ENCODE measurements at places on chromosomes 16 and 17.

DNA sequence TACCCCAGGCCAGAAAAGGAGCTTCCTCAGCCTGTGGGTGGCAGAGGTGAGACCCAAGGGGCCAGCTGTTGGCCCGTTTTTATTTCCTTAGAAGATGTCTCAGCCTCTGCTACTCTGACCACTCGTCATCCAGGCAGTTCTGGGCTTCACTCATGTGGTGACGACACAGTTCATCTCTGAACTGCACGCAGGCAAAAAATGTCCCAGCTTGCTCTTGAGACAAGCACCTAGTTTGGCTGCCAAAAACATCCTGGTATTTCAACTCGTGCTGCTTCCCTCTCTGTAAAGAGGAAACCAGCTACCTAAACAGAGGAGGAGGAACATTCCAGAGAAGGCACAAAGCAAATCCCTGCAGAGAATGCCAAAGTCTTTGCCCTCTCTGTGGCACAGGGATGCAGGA, 125.7 kb downstream of the XYLT1 start:
- no peak for DNase-seq

GRCh38 chr17:20774472-20775135, 195.1 kb downstream of the CDRT15L2 start:
- DNase-seq, result no peak

DNA sequence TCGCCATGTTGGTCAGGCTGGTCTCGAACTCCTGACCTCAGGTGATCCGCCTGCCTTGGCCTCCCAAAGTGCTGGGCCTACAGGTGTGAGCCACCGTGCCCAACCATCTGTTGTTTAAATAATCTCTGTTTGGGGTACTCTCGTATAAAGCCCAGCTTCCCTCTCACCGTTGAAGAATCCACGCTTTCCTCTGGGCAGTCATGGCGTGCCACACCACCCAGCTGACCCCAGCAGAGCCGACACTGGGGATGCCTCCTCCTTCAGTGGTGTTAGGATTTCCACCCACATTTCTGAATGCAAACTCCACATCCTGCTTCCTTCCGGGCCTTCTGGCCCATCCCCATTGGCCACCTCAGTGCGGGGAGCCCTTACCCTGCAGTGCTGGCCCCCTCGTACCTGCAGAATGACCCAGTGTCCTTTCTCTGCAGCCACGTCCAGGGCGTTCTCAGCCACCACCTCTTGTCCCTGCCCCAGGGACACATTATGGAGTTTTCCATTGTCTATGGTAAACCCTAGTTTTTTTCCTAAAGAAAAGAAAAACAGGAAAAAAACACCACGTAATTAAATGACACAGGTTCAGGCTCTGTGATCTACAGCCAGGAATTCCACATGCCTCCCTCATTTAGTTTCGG, 60.4 kb downstream of the PGS1 start:
- no peak for DNase-seq

- DNase-seq, result no peak
These were observed 10.4 kb downstream of the NME3 start for GRCh38 chr16:1760911-1761310.

DNA sequence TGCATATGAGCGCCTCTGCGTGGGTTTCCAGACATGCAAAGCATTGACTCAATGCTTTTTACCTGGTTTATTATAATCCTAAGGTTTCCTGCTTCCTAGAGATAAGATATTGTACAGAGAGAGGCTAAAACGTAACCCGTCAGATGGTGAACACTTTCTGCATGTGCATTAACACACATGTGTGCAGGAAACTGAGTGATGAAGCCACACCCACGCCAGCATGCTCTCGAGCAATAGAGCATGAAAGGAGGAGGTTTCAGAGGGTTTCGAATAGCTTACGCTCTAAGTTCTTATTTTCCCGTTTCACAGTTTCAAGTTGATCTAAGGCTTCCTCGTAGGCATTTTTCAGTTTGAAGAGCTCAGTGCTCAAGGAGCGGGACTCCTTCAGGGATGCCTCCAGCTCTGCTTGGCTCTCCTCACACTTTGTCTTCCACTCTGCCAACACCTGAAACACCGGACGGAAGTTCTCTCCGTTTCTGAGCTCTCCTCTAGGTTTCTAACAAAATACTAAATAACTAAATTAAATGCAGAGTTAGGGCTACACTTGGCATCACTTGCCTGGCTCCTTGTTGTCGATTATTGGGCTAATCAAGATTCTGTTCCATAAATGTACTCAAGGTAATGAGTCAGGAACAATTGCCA, 23.2 kb downstream of the MYH3 start:
- DNase-seq, result no peak

DNA sequence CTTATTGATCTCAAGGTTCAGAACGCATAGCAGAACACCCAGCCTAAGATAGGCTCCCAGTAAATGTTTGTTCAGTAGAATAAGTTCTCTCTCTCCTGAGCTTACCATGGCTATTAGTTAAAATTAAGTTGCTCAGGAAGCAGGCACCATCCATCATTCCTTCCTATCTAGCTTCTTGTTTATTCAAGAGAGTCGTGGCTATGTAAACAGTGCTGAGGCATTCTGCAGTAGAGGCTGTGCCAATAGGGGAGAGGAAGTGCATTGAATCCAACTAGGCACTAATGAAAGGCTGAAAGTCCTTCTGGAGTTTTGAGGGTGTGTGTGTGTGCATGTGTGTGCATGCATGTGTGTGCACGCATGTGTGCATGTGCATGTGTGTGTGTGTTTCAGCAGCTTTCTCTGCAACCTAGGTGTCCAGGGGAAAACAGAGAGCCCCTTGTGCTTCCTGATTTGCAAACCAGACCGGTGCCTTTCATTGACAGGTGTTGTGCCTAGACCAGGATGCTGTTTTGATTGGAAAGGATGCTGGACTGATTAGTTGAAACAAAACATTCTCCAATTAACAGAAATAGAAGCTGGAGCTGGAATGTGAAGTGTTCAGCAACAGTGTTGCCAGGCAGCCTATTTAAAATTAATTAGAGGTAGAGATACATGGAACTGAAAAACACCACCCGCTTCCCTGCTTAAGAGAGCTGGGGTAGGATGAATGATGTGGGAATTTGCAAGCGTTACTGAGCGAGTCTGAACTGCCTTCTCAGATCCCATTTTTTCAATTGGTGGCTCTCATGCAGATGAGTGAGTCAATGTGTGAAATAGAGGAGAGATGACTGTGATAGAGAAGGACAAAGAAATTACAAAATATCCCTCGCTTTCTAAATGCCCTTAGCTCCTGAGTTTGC, 103.3 kb upstream of the CLEC3A start:
- DNase-seq, result no peak

DNA sequence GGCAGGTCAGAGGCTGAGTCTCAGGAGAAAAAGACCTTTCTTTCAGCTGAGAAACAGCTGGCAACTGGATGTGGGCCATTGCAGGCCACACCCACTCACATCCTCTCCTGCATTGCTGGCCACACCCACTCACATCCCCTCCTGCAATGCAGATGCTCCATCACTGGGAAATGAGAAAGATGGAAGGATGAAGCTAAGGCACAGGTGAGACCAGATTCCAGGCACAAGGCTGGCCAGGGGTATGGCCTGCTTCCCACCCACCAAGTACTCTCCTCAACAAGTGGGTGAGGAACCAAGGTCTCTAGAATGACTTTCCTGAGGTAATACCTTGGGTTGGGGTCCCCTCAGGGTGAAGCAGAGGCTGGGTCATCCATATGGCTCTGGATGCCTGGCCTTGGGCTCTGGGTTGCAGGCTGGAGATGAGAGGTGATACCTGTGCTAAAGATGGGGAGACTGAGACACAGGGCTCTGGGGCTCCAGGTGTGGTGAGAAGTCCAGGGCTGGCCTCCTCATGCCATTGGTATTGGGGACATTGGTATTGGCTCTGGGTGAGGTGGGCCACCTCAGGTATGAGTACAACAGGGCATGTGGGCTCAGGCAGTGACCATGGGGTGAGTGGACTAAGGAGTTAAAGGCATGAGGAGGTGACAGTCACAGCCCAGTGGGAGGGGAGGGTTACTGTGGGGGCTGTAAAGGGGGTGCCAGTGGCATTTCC, 1726.8 kb downstream of the TP53TG3F start:
- no peak for DNase-seq

GRCh38 chr16:81292936-81293335, 21.8 kb upstream of the GAN start:
- DNase-seq, result no peak

- no peak for DNase-seq
These were observed 913 bp upstream of the NOG start for GRCh38 chr17:56592487-56593085.

DNA sequence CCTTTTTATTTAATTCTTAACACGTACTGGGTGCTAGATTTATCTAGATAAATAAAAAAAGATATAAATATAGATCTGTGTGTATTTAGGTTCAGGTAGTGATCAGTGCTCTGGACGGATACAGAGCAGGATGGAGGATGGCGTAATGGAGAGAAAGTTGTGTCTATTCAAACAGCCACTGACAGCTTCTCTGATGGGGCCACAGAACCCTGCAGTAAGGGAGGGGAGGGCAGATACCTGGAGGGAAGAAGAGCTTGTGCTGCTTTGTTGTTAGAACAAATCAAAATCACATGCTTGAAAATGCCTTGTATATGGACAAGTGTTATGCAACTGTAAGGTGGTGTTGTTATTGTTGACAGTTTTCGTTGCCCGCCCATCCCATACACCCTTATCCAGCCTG, 170.2 kb downstream of the UTP18 start:
- no peak for DNase-seq

DNA sequence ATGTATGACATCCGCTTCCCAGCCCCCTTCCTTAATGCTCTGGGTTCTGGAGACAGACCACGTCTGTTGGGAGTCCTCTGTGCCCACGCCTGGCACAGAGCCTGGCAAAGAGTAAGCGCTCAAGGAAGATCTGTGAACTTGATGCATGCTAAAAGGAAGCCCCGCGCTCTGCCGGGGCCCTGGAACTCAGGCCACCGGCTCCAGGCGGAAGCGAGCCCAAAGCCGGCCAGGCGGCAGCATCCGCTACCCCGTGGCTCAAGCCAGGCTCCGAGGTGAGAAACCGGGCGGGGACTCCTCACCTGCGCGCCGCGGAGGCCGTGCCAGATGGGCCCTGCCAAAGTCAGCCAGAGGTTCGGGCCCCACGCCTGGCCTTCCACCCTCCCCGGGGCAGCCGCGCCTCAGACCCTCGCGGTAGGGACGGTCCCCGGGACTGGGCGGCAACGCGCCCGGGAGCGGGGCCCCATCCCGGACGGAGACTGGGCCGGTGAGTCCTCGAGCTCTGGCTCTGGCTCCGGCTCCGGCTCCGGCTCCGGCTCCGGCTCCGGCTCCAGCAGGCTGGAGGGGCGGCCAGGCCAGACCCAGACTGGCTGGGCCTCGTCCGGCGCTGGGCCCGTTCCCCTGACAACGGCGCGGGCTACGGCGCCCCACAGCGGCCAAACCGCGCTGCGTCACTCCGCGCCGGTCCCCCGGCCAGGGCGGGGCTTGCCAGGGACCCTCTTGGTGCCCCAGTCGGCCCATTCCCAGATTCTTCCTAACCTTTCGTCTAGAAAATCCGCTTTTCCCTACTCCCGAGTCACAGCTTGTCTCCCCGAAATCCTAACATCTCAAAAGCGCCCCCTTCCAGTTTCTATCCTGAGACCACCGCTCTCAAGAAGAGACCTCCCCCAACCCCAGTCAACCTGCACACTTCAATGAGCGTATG, at the start of gene ZDHHC1:
Gene ZDHHC1, minus strand, starts transcription at position 606 of the 922 bp plus-strand sequence. CDS start 8,702 bp downstream, outside the sequence.
- DNase-seq, result no peak

GRCh38 chr16:54588026-54588425, 301.4 kb upstream of the IRX3 start:
- DNase-seq, result no peak

- DNase-seq, result no peak
These were observed 82.0 kb downstream of the RGS9 start for GRCh38 chr17:65219124-65219523.

DNA sequence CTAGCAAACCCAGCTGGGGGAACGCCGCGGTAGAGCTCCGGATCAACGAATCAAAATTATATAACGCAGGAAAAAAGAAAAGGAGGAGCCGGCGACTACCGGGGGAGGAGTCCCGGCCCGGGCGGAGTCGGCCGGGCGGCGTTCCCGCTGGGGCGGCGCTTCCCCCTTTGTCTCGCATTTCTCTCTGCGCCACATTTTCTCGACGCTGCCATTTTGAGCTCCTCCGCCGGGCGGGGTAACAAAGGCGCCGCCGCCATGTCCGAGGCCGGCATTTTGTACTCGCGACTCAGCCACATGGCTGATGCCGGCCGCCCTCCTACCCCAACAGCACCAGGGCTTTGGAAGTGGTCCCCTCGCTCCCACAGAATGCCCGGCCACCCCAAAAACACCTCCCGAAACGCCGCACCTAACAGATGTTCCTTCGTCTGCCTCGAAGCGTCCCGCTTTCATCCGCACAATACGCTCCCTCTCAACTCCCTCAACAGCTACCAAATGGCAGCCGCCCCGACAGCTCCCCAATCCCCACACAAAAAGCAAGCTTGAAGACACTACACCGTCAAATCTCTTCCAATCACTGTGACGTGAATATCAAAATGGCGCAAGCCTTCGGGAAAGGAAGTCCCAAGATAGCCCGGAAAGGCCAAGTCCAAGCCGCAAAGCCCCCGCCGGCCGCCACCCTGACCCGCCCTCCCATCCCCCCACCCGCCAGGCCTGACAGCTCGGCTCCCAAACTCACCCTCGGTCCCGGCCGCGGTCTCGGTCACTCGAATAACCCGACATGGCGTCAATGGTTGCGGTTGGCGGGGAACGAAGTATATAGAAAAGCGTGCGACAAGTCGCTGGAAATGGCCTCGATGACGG, 519 bp downstream of the DDX5 start:
- peak; percentile 43 for DNase-seq

GRCh38 chr17:31609331-31609730, 217.9 kb downstream of the RAB11FIP4 start:
- DNase-seq, result no peak

DNA sequence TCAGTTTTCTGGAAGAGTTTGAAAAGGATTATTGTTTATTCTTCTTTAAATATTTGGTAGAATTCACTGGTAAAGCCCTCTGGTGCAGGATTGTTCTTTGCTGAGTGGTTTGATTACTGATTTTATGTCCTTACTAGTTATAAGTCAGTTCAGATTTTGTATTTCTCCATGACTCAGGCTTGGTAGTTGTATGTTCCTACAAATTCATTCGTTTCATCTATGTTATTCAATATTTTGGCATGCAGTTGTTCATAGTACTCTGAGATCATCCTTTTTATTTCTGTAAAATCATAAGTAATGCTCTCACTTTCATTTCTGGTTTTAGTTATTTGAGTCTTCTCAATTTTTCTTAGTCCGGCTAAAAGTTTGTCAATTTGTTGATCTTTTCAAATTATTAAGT, 58.1 kb upstream of the CRYM start:
- no peak for DNase-seq

DNA sequence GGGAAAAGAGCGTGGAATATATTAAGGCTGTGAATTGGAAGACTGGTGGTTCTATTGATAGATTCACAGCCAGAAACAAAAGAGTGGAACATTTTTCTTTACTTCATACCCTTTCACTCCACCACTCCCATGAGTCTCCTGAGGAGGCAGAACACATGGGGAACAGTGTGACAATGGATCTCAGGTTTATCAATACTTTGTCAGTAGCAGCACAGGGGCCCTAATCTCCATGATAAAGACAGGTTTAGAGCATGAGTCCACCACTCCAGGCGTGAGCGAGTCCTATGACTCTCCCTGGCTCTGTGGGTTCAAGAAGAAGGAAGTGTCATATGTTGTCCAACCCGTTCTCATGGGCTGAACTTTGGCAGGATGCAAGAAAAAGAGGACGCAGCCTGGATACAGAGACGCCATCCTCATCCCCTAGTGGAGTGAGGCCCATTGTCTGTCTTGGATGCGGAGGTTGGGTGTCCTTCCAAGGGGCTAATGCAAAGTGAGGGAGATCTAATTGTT, 361.2 kb downstream of the TMEM114 start:
- no peak for DNase-seq

Data from omental fat pad (tissue), 4 donors.